ENCODE measurements at places on chromosomes 7 and 10.

DNA sequence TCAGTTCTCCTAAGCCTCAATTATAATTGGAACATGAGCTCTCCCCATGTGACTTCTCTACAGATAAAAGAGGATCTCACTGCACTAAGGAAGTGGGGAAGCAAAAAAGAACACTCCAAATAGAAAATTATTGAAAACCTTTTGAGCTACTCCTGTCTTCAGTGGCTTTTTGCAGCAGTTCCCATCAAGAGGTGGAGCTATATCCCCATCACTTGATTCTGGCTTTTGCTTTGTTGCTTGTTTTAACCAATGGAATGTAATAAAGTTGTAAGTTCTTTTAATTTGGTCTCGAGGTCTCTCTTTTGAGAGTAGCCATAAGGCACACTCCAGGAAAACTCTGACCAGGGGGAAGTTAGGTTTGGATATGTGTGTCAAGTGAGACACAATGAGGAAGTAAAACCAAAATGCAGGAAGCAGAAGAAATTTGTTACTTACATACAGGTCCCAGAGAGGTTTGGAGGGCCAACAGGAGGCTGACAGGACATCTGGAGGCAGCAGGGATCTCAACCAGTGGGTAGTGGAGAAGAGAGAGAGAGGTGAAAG is 569.4 kb downstream of the HTR7 start:
- no peak for DNase-seq

- DNase-seq = no peak
These were observed 182.5 kb downstream of the SKAP2 start for GRCh38 chr7:26681819-26682418.

- no peak for DNase-seq
These were observed 88.1 kb downstream of the GSAP start for GRCh38 chr7:77327932-77328628.

- no peak for DNase-seq
These were observed 191.5 kb upstream of the GRB10 start for GRCh38 chr7:50974240-50974639.

- DNase-seq = no peak
These were observed 26.1 kb upstream of the DNAJB6 start for GRCh38 chr7:157310676-157311185.

- DNase-seq = no peak
These were observed 561.1 kb downstream of the TCERG1L start for GRCh38 chr10:130750441-130750840.

GRCh38 chr7:89401099-89401498 is 605.6 kb upstream of the TEX47 start:
- no peak for DNase-seq

DNA sequence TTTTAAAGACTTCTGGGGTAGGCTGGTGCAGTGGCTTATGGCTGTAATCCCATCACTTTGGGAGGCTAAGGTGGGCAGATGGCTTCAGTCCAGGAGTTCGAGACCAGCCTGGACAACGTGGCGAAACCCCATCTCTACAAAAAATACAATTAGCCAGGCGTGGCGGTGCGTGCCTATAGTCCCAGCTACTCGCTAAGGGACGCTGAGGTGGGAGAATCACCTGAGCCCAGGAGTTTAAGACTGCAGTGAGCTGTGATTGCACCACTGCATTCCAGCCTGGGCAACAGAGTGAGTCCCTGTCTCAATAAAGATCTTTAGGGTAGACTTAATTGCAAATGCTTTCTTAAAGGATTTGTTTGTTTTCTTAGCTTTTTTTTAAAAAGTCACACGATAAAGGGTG is 29.3 kb downstream of the PTPN12 start:
- DNase-seq = no peak
